ENCODE measurements at places on chromosomes 16 and 17. TPM values are rescaled to one million over a fixed set of nuclear protein-coding genes. Genes with fewer than 3 reads are reported as not detected.

- no peak for DNase-seq
Measured at GRCh38 chr16:9607515-9608230, 516.2 kb downstream of the HAPSTR1 start.

GRCh38 chr16:86587487-86587886, 9.1 kb downstream of the FOXL1 start:
- DNase-seq = no peak

The TOX3 gene
- not detected for total RNA-seq

- no peak for DNase-seq
Measured at GRCh38 chr17:2453866-2454265, 53.0 kb upstream of the MNT start.

- DNase-seq = no peak
Measured at GRCh38 chr16:82776470-82777146, 149.8 kb downstream of the CDH13 start.

DNA sequence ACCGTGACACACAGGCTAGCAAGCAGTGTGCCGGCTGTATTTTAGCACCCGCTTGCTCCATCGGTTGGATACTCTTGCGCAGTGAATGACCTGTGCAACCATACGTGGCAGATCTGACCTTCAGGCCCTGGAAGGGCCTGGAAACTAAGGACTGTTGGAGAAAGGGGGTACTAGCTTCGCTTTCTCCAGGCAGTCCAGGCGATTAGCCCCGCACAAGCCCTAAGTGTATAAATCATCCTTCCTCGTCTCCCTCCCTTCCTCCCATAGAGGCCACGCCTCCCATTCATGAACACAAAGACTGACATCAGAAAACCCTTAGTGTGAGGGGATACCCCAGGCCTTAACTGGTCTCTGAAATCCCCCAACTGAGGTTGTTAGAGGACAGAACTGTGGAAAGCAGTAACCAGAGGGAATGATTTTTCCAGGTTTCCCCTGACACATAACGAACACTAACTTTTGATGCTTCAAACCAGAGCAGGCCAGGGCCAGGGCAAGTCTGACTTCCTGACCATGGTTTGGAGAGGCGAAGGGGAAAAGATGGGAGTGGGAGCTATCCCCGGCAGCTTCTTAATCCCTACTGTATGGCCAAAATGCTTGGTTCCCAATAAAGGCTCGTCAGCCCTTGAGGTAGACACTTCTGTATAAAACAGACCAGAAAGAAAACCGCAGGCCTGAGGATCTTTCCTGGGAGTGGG, 1.4 kb upstream of the DYNLL2 start:
- no peak for DNase-seq

DNA sequence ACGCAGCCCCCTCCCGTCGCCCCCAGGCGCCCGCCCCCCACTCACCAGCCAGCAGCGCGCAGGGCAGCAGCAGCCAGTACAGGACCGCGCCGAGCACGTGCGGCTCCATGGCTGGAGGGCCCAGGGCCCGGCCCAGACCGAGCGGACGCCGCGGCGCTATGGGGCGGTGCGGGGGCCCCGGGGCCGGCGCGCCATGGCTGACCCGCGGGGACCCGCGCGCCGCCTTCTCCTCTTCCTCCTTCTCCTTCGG, 239 bp downstream of the PIEZO1 start:
- no peak for DNase-seq

DNA sequence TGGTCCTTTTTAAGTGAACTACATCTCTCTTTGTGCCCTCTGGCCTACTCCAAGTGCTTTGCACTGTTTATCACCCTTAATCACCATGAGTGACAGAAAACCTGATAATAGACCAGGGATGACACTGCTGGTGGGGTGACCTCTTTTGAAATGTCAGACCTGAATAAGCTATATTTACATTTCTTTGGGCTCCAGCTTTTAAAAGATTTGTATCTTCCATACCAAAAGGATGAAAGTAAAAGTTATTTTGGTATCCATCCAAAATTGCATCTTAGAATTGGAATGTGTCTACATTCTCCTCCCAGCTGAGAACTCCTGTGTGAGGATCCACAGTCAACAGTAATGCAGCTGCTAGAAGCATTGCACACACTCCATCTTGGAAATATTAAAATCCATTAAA, 370.0 kb downstream of the CDH11 start:
- peak; percentile 47 for DNase-seq

DNA sequence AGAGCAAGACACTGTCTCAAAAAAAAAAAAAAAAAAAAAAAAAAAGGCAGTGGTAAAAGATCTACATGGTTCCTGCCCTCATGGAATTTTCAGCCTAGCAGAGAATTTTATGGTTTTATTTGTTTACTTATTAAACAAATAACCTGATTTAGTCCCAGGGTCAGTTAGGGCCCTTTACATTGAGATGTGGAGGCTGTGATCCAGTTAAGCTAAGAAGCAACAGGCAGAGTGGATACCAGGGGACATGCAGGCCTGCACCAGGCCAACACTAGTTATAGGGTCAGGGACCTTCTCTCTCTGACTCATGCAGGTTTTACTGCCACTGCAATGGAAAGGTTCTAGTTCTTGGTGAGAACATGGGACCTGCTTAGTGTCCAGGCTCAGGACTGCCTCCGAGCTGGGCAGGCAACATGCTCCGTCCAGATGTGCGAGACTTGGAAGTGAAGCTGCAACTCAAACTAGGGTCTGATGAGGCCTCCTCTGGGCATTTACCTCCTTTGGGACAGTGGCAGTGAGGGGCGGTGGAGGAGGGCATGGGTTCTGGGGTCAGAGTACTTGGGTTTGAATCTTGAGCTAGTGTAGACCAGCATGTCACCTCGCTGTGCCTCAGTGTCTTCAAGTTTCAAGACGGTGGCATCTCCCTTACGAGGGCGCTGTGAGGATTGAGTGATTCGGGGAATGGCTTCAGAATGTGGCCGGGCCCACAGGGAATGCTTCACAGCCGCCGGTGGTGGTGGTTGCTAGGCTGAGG, 301.8 kb downstream of the CPPED1 start:
- peak; percentile 47 for DNase-seq

DNA sequence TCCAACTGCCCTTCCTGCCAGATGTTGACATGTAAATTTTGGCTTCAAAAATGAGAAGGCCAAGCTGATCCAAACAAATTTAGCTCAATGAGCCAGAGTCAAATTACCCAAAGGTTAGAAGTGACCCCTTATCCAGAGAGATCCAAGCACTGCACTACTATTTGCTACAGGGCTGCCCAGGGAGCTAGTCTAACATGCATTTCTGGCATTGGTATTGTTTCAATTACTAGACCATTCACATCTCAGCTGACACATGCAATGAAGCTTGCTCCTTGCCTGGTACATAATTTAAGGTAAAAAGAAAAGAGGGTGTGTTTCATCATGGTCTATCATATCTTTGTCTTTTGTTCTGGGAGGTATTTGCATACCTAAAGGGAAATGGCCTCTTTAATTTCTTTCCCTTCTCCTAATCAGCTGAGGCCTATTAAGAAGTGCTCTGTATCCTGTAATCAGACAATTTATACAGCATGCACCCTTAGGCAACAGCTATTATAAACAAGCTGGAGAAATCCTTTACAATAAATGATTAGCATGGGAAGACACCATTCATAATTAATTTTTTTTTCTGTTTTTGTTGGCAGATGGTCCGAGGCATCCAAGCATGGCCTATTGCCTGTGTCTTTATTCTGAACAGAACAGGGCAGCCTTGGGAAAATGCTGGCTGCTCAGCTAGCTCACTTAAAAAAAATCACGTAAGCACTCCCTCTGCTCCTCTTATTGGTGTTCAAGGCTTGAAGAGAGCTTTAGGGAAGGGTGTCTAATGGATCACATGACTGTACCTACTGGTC, 161.5 kb upstream of the SALL1 start:
- no peak for DNase-seq

The CIBAR2 gene
- total RNA-seq = not detected

DNA sequence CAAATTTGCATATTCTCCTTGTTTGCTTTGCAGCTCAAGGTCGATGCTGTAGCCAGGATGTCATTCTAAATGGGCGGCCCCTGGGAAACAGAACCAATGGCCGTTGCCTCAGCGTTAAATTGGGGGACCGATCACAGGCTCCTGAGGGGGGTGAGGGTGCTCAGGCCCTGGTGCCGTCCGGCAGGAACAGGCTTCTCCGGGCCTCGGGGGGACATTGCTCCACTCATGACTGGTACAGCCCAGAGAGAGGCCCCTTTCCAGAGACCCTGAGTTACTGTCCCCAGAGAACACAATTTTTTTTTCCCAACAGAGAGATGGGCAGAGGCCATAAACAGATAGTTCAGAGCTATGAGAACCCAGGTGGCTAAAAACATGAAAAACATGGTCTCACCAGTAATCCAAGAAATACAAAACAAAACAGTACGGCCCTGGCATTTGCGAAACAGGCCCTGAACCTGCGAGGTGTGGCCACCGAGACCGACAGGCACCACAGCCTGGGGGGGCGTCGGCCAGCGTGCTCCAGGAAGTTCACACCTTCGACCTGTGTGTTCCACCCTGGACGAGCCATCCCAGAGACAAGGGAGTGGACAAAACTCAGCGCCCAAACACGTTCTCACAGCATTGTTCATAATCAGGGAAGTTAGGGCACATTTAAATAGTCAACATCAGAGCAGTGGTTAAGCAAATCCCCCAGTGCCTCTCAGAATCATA, 82.8 kb downstream of the METRNL start:
- DNase-seq = no peak

DNA sequence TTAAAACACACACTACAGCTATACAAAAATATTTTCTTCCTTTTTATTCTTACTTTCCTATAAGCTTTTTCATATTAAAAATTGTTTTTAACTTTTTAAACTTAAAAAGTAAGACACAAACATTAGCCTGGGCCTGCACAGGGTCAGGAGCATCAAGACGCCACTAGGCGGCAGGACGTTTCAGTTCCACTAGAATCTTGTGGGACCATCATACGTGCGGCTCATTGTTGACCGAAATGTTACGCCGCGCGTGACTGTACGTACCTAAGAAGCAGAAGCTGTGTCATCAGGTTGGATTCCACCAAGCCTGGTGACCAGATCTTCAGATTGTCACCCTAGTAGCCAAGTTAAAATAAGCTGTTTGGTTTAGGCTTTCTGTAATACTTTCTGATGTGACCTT, 47.1 kb downstream of the USP10 start:
- no peak for DNase-seq

DNA sequence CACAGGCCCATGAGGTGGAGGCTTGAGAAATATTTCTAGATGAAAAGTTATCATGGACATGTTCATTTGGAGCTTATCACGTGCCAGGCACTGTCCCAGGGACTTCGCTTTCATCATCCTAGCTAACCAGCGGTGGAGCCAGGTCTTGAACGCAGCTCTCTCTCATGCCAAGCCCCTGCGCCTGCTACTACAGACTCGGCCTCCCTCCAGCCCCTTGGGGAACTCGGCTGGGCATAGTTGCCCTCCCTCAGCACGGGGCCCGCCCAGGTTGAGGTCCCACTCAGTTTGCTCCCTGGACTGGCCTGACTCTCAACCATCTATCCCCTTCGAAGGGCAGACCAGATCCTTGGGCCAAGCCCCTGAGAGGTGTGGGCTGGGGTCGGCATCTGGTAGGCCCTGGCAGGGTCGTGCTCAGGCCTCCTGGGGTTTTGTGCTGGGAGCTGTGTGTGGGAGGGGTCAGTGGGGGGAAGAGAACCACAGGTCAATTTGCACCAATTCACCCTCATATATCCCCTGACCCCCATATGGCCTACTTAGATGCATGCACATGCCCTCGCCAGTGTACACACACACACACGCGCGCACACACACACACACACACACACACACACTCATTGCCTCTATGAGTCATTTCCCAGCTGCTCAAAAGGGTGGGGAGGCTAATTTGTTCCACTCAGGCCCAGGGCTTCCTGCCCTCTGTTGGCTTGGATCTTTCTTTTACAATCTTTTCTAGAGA, 12.1 kb upstream of the SCN4A start:
- DNase-seq = peak; percentile 85

GRCh38 chr16:8310323-8310722, 280.0 kb downstream of the TMEM114 start:
- no peak for DNase-seq

- DNase-seq = no peak
Measured at GRCh38 chr17:81049973-81050551, 15.1 kb downstream of the BAIAP2 start.

The TMIGD1 gene
- total RNA-seq = not detected

GRCh38 chr17:29665481-29665810, 42.7 kb upstream of the CORO6 start:
- DNase-seq = no peak

DNA sequence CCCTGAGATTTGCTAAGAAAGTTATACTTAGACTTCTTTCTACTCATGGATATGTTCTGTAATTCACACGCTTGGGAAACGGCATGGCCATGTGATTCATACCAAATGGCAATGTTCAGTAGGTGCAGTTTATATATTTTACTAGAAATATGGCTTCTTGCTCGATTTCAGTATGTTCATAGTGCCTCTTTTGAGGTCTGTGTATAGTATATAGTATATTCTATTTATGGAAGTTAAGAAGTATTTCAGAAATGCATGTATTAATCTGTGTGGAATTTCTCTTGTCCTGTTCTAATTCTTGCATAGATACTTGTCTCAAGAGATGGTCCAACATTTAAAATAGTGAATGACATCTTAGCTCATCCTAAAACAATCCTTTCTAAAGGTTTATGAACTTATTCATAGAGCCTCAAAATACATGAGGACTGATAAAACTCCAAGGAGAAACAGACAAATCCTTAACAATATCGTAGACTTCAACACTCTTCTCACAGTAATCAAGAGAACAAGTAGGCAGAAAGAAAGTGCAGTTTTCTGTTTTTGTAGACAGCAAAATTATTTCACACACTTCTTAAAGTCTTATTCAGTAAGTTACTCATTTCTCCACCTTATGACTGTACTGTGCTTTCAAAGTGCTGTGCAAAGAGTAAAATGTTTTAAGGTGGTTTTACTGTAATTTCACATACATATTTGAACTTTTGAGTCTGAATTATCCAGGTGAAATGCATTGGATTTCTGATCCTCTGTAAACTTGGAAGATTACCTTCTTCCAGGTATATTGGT, 11.1 kb downstream of the BPTF start:
- DNase-seq = peak; percentile 30

The NTN1 gene
- under 0.01 TPM for total RNA-seq

- DNase-seq = no peak
Measured at GRCh38 chr16:34802396-34802795, 1343.0 kb downstream of the TP53TG3F start.

The CLDN9 gene
- not detected for total RNA-seq

- no peak for DNase-seq
Measured at GRCh38 chr16:29893553-29893952, 5.8 kb downstream of the SEZ6L2 start.

The BCL6B gene
- total RNA-seq = not detected

The ANKS4B gene
- not detected for total RNA-seq
